ENCODE measurements at places on chromosomes 5 and 9. TPM values are rescaled to one million over a fixed set of nuclear protein-coding genes. Genes with fewer than 3 reads are reported as not detected.
A peak's percentile ranks its signal among the peaks of the same experiment; 100 is the strongest.

GRCh38 chr5:151745071-151745705 lies 13.2 kb downstream of the ATOX1 start:
- peak; percentile 17 for DNase-seq

- no peak for DNase-seq
Measured at GRCh38 chr9:126682113-126682810, 68.5 kb downstream of the LMX1B start.

GRCh38 chr9:115553060-115553773 lies 435.3 kb upstream of the TNC start:
- no peak for DNase-seq

- no peak for DNase-seq
Measured at GRCh38 chr5:93403141-93403928, 177.7 kb downstream of the NR2F1-AS1 start.

Gene PCDHA5
- 8.4 TPM for total RNA-seq

DNA sequence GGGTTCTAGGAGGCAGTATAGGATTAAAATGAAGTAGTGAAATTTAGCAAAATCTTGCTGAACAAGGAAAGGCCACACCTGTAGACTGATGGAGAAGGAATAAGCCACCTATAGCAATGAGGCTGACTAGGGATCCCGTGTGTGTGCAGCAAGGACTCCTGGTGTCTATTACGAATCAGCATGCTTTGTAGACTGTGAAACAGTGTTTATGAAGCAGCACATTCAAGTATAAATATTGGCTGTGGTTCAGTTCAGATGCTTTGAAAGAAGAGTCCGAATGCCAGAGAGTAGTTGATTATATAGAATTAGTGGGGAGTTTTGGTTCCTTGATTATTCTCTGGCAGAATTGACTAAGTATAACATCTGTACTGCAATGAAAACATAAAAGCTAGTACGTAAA lies 41.8 kb downstream of the CAST start:
- DNase-seq, result no peak

- no peak for DNase-seq
Measured at GRCh38 chr9:137088121-137088520, 1.3 kb downstream of the MAN1B1 start.

Gene OLFM1
- 3.6 TPM for total RNA-seq

DNA sequence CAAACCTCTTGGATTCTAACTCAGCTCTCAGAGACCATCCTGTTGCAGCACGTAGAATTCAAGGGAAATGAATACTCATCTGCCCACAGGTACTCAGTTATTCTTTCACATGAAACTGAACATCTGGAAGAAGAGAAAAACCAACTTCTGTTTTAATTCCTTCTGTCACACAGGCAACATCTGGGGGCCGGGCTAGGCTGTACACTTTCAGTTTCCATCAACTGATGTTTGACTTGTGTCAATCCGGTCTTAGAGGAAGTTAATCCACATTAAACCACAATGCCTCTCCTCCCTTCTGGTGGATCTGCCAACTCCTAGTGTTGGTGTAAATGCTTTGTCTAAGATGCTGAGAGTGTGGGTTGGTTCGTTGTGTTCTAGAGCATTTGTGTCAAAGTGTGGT lies 17.6 kb downstream of the DMRT3 start:
- no peak for DNase-seq

GRCh38 chr5:80151890-80152289 lies 104.0 kb downstream of the SERINC5 start:
- no peak for DNase-seq

- no peak for DNase-seq
Measured at GRCh38 chr9:16928179-16928945, 57.9 kb upstream of the BNC2 start.
